RKO (cell line): ENCODE measurements at places on chromosomes 2 and 18.

DNA sequence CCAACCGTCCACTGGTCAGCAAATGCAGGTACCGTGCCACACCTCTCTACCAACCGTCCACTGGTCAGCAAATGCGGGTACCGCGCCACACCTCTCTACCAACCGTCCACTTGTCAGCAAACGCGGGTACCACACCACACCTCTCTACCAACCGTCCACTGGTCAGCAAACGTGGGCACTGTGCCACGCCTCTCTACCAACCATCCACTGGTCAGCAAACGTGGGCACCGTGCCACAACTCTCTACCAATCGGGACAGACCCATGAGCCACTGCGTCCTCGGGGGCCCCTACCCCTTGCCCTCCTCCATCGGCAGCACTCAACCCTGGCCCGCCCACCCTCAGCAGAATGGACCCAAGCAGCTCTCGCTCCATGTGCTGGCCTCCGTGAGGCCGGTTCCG lies 226.4 kb upstream of the SALL3 start:
- DNase-seq: no peak

GRCh38 chr2:161754379-161754778 lies 130.2 kb downstream of the SLC4A10 start:
- DNase-seq: no peak

DNA sequence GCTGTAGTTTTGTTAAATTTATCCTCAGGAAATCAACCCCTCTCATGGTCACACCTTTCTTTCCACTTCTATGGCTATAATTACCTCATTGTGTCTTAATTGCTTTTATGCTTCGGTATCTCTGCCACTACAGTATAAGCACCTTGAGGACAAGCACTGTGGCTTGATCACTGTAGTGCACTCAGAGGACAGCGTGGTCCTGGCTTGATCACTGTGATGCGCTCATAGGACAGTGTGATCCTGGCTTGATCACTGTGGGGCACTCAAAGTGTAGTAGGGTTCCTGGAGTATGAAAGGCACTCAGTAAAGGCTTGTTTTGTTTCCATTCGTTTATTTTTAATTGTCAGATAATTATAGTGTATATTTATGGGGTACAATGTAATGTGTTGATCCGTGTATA lies 44.2 kb downstream of the DTNA start:
- no peak for DNase-seq

GRCh38 chr2:54048117-54048785 lies 67.2 kb upstream of the ACYP2 start:
- no peak for DNase-seq

GRCh38 chr2:55391615-55392242 lies 27.9 kb downstream of the CCDC88A start:
- DNase-seq: no peak

DNA sequence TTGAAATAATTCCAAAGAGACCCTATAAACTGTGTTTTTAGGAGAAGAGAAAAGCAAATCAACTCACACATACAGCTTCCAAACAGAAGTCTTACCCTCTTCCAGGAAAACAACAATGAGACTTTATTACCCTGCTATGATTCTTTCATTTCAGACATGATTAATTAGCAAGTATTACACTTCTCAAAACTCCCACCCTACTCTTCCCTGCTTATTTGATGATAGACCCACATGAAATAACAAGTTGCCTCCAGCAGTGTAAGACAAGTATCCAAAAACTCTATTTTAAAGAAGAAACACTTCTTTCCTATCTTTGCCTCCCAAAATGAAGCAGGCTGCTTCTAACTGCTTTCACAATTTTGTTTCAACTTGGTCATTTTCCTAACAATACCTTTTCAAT lies 4.1 kb downstream of the FIGN start:
- DNase-seq: no peak

DNA sequence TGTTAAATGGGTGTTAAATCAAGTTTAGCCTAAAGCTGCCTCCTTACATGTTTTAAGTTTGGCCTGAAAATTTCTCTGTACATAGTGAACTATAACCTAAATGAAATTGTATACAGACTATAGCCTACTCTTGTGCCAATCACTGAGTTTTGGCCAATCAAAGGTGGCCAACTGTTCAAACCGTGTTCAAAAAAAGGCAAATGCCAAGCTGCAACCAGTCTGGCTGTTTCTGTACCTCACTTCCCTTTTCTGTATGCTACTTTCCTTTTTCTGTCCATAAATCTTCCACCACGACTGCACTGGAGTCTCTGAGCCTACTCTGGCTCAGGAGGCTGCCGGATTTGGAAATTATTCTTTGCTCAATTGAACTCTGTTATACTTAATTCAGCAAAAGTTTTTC lies 121.0 kb downstream of the SPOPL start:
- no peak for DNase-seq

DNA sequence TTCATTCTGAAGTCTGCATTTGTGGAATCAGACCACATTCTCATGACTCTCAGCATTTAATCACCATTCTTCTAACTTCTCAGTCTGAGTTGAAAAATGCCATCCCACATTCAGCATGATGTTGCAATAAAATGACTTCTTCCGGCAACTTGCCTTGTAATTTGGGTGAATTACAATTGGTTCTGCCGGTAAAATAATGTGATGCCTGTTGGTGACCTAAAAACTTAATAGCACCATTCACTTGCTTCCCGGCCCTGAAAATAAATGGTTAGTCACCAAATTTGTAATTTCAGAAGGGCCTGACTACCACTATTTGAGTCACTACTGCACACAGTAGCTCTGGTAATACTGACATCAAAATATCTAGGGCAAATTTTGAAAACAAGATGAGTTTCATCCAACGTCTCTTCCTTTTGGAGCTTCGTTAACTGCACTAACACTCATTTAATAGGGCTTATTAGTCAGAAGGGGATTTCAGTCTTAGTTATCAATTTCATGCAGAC lies 637.1 kb upstream of the CHAC2 start:
- DNase-seq: peak; percentile 0

GRCh38 chr2:45616658-45617411 lies 5.8 kb upstream of the SRBD1 start:
- DNase-seq: no peak

DNA sequence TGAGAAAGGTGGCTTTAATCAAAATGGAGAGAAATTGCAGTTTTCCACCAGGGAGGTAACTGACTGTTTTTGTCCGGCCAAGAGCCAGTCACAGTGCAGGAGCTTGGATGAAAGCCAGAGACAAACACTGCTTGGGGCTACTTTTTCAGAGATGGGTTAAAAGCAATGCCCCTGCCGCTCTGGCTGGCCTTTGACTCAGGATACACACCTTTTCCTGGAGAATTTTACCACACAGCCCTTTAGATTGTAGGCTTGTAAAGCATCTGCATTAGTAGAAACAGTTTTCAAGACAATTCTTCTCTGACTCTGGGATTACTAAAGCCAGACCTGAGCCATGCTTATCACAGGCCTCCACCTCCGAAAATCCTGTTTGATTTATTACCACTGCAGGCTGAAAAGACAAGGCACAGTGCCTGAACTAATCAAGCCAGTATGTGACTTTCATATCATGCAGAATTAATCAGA lies 79.7 kb downstream of the CCBE1 start:
- DNase-seq: no peak

DNA sequence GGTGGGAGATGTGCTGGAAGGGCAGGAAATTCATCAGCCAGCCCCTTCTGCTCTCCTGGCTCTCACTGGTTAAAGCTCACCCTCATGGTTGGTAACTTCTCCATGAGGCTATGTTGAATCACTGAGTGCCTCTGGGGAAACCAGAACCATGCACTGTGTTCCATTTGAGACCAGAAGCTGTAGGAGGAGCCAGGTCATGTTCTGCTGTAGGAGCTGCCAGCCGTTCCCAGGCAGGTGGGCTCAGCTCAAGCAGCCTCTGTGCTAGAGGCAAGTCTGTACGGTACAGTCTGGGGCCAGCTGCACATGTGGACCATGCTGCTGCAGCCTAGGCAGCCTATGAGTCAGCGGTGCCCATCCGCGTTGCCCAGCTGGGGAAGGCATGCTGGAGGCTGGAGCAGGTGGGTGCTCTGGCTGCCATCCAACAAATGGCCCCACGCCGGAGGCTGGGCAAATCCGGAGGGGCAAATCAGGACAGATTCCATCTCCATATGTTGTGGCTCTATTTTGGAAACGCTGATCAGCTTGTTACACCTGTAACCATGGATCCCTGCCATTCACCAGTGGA lies 22.0 kb upstream of the KCNF1 start:
- DNase-seq: no peak

DNA sequence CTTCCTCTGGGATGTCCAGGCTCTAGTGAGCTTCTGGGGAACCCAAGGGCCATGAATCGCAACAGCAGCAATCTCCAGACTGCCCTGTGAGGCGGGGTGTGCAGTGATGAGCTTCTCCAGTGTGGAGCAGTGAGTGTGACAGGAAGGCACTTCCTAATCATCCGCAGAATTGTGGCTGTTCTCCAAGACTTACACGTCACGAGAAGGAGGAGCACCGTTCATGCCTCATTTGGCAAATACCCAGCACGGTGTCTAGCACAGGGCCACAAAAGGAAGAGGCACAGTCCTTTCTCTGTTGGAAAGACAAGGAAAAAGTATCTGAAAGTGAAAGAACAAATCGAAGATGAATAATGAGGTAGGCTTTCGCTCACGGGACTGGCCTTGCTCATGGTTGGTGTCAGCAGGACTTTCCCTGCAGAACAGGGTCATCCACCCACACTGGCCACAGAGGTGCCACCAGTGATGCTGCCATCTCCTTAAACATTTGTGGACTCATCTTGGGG lies 125.1 kb upstream of the HAAO start:
- DNase-seq: peak; percentile 17

DNA sequence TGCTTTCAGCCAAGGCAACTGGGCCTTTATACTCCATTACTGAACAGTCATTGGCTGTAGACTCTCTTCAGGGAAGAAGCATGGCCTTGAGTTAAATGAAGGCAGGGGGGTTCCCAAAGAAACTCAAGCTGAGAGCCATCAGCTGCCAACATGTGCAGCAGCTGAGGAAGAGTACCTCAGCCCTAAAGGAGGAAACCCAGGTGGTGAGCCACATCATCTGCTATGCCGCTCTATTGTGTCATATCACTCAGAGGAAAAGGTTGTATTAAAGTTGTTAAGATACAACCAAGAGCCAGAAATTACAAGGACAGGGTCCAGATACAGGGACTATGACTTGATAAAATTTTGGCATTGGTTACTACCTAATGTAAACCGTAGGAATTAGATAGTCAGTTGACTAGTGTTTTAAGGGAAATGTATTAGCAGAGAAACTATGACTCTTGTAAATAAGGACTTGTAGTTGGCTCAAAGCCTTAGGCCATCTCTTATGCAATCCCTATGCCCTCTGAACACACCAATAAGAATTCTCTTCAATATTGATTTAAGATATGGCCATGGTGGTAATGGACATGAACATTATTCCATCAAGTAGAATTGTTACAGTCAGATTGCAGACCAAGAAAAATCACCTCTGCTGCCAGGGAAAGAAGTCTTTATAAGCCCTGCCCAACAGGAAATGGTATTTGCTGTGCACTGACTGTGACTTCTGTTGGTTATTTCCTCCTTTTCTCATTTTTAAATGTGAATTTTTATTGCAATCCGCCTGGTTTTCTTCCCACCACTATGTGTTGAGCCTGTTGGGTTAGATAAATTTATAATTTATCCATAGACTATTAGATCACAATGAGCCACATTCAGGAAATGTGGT lies 9.2 kb upstream of the LRPPRC start:
- DNase-seq: no peak

- DNase-seq: no peak
These were observed 5.8 kb downstream of the HDLBP start for GRCh38 chr2:241309684-241310117.

- peak; percentile 26 for DNase-seq
These were observed 535 bp downstream of the ATG4B start for GRCh38 chr2:241637795-241638660.

GRCh38 chr2:241029599-241030332 lies 31.3 kb downstream of the SNED1 start:
- DNase-seq: no peak

DNA sequence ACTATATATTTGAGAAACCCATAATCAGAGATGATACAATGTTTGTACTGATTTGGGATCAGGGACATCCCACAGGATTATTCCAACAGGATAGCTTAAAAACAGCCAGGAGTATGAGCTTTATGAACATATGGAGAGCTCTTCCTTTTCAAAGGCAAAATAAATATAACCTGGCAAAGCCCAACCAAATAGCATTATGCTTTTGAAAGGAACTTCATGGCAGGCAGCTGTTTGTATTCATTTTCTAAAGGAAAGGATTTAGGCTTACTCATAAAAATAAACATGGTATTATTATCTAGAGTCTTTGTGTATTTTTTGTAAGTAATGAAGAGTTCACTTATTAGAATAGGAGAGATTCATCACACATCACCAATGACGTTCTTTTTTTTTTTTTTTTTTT lies 44.4 kb downstream of the CCDC195 start:
- no peak for DNase-seq

DNA sequence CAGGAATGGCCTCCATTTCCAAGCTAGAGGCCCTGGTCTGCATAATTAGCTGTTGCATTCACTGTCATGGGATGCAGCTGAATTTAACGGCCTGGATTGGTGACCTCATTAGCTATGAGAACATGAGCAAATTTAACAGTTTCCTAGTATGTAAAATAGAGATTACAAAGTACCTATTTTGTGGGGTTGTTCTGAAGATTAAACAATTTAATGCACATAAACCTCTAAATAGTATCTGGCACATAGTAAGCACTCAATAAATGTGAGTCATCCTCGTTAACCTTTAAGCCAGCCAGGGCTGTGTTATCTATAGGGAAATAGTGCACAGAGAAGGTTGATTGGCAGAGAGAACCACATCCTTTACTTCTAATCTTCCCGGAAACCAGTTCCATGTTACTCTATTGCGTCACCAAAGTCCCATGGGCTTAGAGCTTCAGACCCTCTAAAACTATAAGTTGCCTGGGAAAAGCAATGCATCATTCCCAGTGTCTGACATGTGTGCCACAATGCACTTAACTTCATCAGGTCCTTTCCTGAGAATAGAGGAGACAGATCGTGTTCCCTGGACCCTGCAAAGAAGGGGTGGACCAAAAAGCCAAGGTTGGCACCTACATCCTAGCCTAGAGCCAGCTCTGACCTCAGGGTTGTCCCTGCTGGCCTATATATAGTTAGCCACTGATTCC lies 196.5 kb downstream of the LNPK start:
- no peak for DNase-seq

GRCh38 chr2:28986429-28986828 lies 5.3 kb downstream of the TOGARAM2 start:
- no peak for DNase-seq

GRCh38 chr2:121721926-121722325 lies 14.7 kb downstream of the NIFK start:
- DNase-seq: peak; percentile 90

DNA sequence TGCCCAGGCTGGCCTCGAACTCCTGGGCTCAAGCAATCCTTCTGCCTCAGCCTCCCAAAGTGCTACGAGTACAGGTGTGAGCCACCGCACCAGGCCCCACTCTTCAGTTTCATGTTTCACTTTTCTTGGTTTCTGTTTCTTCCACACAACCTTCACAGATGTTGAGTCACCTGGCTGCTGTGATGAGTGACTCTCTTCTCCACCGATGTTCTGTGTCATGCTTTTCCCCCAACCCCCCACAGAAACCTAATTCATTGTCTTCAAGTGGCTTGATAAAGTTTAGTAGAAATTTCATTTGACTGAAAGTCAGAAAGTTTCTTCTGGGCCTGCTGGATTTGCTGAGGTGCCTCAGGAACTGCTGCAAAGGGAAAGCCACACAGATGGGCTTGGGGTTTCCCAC lies 78.5 kb downstream of the SPHKAP start:
- DNase-seq: no peak

- no peak for DNase-seq
These were observed 2.3 kb downstream of the NEUROD1 start for GRCh38 chr2:181677912-181678586.
